ENCODE measurements at places on chromosomes 11 and 22.

- no peak for DNase-seq
These were observed 13.8 kb downstream of the SEC14L3 start for GRCh38 chr22:30457981-30458380.

DNA sequence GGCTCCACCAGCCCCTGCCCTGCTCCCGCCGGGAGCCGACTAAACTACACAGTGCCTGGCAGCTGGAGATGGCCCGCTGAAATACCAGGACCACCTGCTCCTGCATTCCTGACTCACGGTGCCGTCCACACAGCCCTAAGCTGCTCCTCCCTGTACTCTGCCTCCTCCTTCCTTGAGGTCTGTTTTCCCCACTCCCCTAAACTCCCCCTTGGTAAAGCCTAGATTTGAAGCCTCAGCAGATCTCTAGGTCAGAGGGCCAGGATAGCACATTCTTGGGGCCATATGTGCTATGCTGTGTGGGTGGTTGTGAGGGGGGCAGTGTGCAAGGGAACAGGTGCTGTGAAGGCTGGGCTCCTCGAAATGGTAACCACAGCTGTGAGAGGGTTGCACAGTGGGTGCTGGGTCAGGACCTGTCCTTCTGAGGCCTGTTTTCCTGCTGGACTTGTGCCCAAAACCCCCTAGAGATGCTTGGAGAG lies 9.7 kb downstream of the LRFN4 start:
- DNase-seq: no peak

DNA sequence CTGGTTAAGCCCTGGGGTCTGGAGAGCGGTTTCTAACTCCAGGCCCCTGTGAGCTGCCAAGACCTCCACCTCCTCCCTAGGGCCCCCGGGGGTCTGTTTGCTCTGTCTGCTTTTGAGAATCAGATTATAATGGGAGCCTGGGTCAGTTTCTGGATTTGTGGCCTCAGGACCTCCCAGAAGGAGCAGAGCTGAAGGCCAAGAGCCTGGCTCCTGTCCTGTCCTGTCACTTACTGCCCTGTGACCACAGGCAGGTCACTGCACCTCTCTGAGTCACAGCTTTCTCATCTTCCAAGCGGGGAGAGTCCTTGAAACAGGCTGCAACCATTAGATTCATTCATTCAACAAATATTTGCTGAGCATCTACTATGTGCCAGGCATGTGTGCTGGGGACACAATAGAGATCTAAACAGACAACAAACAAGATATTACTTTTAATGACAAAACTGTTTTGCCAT lies 87.3 kb upstream of the FGF3 start:
- no peak for DNase-seq

DNA sequence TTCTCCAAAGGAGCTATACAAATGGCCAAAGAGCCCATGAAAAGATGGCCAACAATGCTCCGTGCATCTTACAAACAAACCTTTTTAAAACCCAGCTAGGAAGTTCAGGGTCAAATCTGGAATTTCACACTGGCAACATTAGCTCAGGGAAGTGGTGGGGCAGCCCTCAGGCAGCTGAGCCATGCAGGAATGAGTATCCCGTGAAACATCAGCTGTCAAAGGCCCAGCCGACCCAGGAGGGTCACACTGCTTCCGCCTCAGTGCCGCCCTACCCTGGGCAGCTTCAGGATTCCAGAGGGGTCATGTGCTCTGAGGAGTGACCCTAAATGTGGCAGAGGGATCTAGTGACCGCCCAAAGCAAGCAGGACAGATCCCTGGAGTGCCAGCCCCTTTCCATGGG lies 73.4 kb downstream of the LINC01488 start:
- no peak for DNase-seq

DNA sequence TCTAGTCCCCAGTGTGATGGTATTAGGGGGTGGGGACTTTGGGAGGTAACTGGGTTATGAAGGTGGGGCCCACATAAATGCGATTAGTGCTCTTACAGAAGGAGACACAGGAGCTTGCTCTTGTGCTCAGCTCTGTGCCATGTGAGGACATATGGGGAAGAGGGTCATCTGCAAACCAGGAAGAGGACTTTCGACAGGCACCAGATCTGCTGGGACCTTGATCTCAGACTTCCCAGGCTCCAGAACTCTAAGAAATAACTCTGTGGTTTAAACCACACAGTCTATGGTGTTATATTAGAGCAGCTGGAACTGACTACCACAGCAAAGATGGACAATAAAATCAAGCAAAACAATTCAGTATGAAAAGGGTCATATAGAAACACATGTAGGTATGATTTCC lies 26.7 kb downstream of the NNMT start:
- DNase-seq: no peak

GRCh38 chr11:14673824-14674405 lies 30.3 kb downstream of the PDE3B start:
- DNase-seq: no peak

- no peak for DNase-seq
These were observed 3.2 kb downstream of the TUBA8 start for GRCh38 chr22:18113680-18114394.

DNA sequence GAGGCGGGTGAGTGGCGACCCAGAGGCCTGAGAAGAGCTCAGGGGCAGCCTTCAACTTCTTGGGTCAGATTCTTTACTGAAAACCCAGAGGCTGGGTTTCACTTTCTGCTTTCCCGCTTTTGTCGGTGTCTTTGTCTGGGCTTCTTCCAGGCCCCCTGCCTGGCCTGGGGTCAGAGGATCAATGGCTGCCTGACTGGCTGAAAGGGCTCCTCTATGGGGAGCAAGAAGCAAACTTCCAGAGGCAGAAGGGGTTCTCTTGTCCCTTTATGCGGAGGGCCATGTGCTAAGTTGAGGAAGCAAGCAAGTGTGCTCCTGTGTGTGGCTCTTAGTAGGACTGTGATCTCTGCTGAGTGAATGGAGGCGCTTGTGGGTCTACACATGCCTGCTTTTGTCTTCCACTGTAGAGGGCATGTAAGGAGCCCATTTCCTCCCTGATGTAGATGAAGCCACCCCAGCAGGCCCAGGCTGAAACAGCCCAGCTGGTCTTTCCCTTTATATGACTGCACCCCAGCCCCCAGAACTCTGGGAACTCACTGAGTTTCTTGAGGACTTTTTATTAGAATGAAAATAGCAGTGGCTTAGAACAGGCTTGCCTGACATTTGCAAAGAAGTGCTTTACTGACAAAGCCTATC lies 1.0 kb upstream of the PKNOX2 start:
- DNase-seq: no peak

DNA sequence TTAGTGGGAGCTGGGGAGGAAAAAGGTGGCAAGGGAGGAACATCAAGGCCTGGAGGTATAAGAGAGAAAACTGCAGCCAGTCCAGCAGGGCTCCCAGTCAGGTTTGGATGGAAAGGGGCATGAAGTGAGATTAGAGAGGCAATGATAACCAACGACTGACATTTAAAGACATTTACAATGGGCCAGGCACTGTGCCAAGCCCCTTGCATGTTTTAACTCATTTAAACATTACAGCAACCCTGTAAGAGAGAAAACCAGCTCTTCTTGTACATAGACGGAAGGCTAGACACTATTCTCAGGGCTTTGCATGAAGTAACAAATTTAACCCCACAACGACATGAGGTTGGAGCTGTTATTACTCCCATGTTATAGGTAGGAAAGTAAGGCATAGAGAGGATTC lies 32.1 kb upstream of the PAK1 start:
- no peak for DNase-seq

DNA sequence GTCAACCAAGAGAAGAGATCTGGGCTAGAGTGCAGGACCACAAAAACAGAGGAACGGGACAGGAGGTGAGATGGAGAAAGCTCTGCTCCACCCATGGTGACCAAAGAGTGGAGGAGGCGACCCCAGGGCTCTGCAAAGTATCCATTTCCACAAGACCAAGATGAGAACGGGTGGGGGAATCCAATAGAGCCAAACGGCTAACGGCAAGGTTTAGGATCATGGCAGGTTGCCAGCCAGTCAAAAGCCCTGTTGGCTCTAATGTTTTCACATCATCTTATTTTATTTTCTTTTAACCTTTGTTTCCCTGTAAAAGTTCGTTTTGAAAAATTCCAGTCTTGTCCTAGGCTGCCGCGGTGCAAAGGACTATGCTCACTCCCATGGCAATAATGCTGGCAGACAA lies 52.1 kb upstream of the CHST1 start:
- no peak for DNase-seq

All from DND-41 (cell line).